ENCODE measurements at places on chromosomes 1 and 21.

GRCh38 chr1:73998348-73998959 lies 199.5 kb downstream of the LRRIQ3 start:
- no peak for DNase-seq

DNA sequence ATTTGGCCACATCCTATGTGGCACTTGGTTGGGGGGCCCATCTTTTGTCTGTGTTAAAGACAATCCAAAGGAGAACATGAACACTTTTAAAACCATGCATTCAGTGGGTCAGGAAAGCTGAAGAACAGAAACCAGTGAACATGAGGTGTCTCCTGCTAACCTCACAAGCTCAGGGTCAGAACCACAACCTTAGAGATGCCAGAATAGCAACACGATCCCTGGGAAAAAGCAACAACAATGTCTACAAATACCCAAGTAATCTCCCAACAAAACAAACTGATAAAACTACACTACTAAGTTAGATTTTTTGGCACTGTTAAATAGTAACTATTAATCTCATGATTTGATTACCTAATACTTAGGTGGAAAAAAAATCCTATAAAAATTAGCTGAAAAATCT lies 34.1 kb upstream of the GNG4 start:
- DNase-seq = no peak

GRCh38 chr1:245154429-245155271 lies at the start of gene KIF26B:
KIF26B (plus strand) TSS chr1:245154985; CDS start chr1:245155425, 440 bp downstream.
- peak; percentile 24 for DNase-seq

DNA sequence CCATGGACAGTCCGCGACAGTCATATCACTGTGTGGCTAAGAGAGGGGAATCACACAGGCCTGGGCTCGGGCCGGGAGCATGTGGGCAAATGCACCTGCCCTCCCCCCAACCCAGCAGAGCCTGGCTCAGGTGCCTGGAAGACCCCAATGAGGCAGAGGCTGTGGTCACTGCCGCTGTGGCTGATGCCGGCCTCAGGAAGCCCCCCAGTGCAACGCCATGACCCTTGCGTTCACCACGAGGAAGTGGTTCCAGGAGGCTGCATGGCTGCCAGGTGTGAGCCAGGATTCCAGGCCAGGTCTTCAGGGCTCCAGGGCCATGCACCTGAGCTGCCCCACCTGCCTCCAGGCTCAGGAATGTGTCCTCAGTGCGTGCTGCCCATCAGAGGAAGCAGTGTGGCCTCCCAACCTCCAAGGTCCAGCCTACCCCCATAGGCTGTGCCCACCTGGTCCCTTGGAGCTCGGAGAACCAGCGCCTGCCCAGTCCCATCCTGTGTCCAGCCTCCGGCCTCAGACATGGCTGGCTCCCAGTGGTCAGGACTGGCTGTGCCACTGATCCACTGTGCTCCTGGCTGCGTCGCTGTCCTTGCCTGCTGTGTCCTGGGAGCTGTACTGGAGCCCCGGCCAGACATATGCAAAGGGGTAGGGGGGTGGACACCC lies 8.0 kb downstream of the ARHGEF16 start:
- no peak for DNase-seq

GRCh38 chr21:26941421-26941820 lies 25.5 kb downstream of the ADAMTS5 start:
- no peak for DNase-seq

- no peak for DNase-seq
Observed at GRCh38 chr1:218383051-218383450, 37.9 kb downstream of the TGFB2 start.

DNA sequence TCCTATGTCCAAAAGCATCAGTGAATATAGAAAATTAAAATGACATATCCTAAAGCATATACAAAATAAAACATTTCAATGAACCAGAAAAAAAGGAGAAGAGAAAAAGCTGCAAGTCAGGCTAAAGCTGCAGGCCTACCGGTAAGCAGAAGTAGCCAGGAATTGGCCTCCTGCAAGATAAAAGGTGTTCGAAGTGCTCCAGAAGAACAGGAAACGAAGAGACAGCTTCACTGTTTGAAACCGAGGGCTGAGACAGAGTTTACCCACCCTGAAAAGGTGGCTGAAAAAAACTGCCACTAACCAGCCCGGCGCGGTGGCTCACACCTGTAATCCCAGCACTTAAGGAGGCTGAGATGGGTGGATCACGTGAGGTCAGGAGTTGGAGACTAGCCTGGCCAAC lies 37.4 kb downstream of the NSL1 start:
- DNase-seq = no peak

- DNase-seq = no peak
Observed at GRCh38 chr1:185083818-185084217, 38.5 kb downstream of the RNF2 start.

GRCh38 chr1:166915941-166916340 lies 39.9 kb upstream of the TADA1 start:
- no peak for DNase-seq

DNA sequence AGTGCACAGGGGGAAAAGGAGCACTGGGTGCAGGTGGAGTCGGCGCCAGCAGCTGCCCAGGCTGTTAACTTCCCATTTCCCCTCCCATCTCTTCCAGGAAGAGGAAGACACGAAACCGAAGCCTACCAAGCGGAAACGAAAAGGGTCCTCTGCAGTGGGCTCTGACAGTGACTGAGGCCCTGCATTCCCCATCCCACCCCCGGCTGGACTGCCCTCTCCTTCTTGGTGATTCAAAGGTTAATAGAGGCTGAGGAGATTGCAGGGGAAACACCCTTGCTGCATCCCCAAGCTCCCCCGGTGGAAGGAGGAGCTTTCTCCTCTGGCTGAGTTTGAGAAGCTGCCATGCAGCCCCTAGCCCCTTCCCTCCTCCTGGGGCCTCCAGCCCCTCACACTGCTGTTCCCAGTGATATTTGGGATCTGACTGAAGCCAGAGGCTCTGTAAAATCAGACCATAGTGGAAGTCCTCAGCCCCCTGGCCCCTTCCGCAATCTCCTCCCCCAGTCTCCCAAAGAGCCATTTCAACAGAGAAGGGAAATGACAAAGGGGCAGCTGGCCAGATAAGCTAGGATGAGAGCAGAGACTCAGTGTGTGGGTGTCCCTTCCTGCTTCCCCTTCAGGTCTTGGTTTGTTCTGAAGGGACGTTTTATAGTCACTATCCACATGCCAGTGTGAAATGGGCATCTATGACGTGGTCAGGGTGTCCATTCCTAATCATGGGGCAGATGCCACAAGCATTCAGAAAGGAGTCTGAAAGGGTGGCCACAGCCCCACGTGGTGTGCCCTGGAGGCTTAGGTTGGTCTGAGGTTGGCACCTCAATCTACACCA lies 1.9 kb upstream of the SLC27A3 start:
- no peak for DNase-seq

GRCh38 chr1:175338387-175339135 lies 146.0 kb upstream of the KIAA0040 start:
- DNase-seq = peak; percentile 52

DNA sequence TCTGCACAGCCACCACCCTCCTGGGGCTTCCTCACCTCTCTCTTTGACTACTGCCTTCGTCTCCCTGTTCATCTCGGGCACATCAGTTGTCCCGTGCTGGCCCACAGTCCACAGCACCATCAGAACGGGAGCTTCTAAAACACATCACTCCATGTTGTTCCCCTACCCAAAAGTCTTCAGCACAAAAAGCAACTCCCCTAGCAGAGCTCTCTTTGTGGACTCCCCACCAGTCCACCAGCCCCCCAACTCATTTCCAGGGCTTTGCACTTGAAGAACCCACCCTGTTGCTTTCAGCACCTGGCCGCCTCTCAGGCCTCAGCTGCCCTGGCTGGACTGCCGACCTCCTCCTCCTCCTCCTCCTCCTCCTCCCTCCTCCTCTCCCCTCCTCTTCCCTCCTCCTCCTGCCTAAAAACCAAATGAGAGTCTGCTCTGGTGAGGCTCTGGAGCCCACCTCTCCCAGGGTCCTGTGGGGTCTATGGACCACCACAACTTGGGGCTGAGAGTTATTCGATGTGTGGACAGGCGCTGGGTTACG lies 251.2 kb upstream of the VAMP3 start:
- DNase-seq = no peak

- DNase-seq = no peak
Observed at GRCh38 chr1:198007687-198008607, 90.8 kb downstream of the LHX9 start.

DNA sequence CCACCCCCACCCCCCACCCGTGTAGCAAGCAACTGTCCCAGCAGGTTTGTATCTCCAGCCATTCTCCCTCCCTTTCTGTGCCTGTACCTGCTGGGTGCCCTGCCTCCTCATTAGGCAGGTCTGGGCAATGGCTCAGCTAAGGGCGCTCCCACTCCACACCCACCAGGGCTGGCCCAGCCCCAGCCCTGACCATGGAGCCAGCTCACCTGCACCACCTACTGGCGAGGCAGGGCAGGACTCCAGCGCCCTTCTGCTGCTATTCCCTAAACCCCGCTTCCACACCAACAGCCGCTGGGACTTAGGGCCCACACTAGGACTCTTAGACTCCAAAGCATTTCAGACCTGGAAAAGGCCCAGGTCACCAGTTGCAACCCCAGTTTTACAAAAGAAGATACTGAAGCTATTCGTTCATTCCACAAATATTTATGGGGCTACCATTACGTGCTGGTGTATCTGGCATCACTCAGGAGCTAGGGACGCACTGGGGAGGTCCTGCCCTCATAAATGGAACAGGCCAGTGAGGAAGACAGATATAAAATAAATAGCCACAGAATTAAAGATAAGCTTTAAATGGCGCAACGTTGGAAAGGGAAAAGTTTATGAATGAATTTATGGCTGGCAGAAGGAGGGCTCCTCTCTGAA lies 24.0 kb downstream of the PGLYRP3 start:
- DNase-seq = peak; percentile 13

- no peak for DNase-seq
Observed at GRCh38 chr21:45317398-45318145, 29.9 kb upstream of the POFUT2 start.

DNA sequence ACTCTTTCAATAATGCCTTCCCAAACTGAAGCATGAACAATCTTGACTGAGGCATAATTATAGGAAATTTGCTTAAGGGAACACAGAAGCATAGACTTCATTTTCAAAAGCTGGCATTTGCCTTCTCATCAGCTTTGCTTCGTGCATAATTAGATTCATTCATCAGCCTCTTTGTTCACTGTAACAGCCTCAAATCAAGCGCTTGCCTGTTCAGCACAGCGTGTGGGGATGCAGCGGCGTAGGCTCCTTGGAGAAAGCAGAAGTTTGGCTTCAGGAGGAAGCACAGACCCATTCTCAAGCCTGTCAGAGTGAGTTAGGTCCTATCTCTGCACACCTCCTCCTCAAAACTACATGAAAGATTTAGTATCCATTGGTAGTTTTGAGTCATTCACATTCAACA lies 246.4 kb upstream of the MAP1LC3C start:
- DNase-seq = no peak

- DNase-seq = no peak
Observed at GRCh38 chr1:211734359-211734758, 58.9 kb upstream of the NEK2 start.

DNA sequence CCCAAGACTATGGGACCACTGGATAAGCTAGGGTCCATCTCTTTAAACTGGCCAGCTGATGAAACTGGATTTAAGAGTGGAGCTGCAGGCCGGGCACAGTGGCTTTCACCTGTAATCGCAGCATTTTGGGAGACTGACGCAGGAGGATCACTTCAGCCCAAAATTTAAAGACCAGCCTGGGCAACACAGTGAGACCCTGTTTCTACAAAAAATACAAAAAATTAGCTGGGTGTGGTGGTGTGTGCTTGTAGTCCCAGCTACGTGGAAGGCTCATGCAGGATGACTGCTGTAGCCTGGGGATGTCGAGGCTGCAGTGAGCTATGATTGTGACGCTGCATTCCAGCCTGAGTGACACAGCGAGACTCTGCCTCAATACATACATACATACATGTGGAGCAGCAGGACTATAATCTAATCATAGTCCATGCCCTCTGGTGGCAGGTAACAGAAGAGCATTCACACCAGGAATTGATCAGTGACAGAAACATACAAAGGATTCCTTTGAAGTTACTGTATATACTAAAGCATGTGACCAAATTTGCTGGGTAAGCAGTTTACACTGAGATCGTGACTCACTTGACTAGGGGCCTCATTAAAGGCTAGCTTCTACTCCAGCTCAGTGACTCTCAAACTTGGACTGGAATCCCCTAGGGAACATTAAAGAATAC lies 101.5 kb upstream of the SLFNL1 start:
- no peak for DNase-seq

DNA sequence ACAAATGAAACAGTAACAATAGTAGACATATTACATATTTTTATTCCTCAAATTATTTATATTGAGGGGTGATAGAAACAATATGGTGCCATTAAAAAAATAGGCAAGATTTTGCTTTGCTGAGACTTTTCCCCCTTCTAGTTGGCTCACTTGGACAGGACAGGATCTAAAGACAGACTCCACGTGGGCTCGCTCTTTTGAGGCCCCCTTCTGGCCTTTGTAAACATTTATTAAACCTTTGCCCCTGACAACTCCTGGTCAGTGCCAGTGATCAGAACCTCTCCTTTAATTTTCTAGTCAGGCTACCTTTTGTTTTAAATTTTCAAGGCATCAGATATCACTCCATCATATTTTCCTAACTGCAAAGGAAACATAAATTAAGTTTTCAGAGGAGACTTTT lies 49.7 kb upstream of the IFI44L start:
- DNase-seq = no peak

GRCh38 chr1:227170361-227171166 lies 147.7 kb downstream of the CDC42BPA start:
- DNase-seq = no peak

GRCh38 chr21:38467374-38467773 lies 30.9 kb downstream of the ERG start:
- DNase-seq = no peak

DNA sequence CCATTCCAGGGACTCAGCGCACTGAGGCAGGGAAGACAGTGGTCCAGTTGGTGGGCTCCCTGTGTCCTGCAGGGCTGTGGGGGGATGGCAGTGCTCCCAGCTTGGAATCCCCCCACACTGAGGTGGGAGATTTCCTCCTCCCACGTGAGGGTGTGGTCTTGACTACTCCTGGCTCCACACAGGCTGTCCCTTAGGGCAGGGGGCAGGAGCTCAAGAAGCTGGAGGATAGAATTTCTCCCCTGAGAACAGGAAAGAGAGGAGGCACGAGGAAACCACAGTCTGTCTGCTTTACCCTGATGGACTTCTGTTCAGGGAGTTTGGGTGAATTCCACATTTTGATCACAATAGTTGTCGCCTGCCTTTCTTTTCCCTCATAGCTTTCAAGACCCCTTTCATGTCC lies 62.1 kb downstream of the CACNA1E start:
- no peak for DNase-seq

Data from stimulated activated CD4-positive, alpha-beta T cell treated with anti-CD3 and anti-CD28 coated beads, Interleukin-15, amount 100 ng/mL, for 48 hours (primary cell).